ENCODE measurements at places on chromosomes 3 and 15.

GRCh38 chr15:45354711-45355110 is 23.6 kb downstream of the GATM start:
- DNase-seq = no peak

DNA sequence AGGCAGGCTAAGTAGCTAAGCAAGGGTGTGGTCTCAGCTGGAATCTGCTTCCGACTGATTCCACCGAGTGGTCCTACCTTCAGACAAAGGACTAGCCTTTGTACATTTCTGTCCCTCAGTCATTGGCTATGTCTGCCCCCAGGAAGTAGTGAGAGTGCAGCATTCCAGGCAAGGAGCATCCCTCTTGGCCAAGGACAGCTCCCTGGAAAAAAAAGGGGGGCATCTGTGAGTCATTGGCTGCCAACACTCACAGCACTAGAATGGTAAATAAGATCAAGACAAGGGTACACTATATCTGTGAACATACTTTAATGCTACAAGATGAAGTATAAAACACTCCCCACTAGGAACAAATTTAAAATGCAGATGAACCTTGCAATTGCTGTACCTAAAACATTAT is 66.8 kb downstream of the STAC start:
- no peak for DNase-seq

- no peak for DNase-seq
Observed at GRCh38 chr15:67906382-67906781, 66.5 kb upstream of the RNU6-1 start.

GRCh38 chr15:48423342-48423741 is 92.1 kb downstream of the DUT start:
- DNase-seq = no peak

GRCh38 chr3:133112666-133113065 is 74.5 kb downstream of the TMEM108 start:
- DNase-seq = no peak

GRCh38 chr15:94295275-94295674 is 63.9 kb downstream of the MCTP2 start:
- DNase-seq = no peak

Data from T-cell (primary cell).